ENCODE measurements at places on chromosomes 12 and 14.

DNA sequence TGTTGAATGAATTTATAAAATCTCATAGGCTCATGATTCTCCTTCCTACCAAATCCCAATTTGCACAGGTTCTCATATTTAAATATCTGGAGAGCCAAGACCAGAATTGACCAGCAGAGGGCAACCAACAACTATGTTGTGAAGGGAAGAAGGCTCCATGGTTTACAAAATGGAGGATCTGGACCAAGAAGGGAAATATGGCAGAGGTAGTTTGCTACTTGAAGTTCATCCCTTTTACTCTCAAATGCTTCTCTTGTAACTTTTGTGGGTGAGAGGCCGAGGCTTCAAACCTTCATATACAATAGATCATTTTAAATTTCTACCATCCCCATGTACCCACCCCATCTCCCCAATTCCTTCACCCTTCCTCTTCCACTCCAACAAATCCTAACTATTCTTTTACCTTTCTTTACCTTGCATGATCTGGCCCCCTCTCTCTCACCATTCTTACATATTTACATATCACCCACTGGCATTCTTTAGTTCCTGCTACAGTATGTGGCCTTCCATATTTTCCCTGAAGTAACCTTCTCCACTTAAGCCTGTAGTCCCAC is 3.8 kb upstream of the SMARCC2 start:
- DNase-seq: peak; percentile 69

GRCh38 chr14:58866391-58866790 is 228.6 kb downstream of the DACT1 start:
- DNase-seq: no peak

- no peak for DNase-seq
Measured at GRCh38 chr12:53011889-53012288, 5.6 kb downstream of the EIF4B start.

DNA sequence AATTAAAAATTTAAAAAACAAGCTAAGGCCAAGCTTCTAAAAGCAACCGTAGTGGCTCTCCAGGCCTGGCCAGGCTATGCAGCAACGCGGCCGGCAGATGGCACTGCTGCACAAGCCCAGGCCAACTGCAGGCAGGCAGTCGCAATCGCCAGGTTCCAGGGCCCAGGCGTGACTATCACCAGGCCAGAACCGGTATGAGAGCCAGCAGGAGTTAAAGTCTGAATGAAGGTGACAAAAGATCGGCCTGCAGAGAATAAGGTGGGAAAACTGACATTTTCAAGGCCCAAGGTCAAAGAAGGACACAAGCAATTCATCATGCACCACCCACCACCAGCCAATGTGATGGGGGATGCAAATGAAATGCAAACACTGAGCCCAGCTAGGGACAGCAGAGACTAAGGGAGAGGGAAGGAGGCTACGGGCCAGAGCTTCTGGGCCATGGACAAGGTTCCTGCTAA is 43.6 kb upstream of the ANO2 start:
- peak; percentile 3 for DNase-seq

GRCh38 chr14:101849125-101849524 is 87.6 kb downstream of the PPP2R5C start:
- no peak for DNase-seq

DNA sequence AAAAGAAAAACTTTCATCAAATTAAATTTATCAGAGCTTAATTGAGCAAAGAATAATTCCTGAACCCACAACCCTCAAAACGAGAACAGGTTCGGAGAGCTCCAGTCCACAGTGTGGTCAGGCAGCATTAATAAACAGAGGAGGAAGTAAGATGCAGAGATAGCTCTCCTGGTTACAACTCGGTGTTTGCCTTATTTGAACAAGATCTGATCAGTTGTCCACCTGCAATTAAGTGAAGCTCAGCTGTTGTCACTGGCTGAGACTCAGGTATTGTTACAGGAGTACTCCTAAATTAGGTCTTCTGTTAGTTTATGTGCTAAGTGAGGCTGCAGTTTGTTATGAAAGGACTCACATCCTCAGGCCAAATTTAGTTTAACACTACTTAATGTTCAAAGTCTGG is 451.4 kb upstream of the PDE3A start:
- DNase-seq: peak; percentile 79

DNA sequence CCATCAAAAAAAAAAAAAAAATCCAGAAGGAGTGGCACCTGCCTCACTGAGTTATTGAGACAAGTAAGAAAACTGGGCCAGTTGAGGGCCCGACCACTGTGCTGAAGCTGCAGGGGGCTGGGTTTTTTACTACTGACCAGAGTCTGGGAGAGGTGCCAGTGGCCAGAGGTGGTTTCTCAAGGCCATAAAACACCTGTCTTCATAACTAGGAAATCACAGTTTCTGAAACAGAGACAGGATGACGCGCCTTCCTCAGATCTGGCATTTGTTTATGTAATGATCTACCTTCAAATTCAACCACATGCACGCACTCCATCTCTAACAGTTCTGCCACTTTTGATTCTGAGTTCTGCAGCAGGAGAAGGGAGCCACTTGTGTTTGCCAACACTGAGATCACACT is 12.7 kb downstream of the TSPAN11 start:
- no peak for DNase-seq

DNA sequence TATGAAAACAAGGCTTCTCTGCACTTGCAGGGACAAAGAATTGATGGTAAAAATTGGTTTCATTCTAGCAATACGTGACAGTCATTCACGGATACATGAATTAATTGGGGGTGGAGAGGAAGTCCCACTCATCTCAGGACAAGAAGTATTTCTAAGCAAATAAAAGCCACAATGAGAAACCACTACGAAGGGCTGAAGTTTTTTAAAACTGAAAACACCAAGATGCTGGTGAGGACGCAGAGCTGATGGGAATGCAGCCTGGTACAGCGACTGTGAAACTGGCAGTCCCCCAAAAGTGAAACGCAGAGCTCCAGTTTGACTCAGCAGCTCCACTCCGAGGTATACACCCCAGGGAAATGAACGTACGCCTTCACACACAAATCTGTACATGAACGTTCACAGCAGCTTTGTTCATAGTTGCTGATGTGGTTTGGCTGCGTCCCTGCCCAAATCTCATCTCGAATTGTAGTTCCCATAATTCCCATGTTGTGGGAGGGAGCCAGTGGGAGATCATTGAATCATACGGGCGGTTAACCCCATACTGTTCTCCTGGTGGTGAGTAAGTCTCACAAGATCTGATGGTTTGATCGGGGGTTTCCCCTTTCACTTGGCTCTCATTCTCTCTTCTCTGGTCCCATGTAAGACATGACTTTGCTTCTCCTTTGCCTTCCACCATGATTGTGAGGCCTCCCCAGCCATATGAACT is 89.0 kb downstream of the SCARB1 start:
- no peak for DNase-seq

GRCh38 chr12:50790081-50790480 is 26.2 kb downstream of the ATF1 start:
- DNase-seq: no peak

GRCh38 chr12:7678744-7679143 is 13.0 kb upstream of the APOBEC1 start:
- DNase-seq: no peak

DNA sequence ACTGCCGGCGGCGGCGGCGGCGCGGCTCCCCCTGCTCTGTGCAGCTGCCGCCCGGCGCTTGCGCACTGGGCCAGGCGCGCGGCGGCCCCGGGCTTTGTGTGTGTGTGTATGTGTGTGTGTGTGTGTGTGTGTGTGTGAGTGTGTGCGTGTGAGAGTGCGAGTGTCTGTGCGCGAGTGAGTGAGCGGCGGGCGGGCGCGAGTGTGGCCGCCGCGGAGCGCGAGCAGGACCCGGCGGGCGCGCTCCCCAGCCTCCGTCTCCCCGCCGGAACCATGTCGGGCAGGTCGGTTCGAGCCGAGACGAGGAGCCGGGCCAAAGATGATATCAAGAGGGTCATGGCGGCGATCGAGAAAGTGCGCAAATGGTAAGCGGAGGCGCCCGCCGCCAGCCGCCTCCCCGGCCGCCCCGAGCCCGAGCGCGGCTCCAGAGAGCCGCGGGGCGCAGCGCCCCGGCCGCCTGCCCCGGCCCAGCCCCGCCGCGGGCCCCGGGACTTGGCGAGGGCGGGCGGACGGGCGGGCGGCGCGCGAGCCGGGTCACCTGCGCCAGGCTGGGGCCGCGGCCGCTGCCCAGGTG is at the start of gene BCL7A:
TSS of gene BCL7A (plus strand) at position 63 of the 571 bp plus-strand sequence. CDS start at position 271, 208 bp downstream.
- DNase-seq: peak; percentile 42

DNA sequence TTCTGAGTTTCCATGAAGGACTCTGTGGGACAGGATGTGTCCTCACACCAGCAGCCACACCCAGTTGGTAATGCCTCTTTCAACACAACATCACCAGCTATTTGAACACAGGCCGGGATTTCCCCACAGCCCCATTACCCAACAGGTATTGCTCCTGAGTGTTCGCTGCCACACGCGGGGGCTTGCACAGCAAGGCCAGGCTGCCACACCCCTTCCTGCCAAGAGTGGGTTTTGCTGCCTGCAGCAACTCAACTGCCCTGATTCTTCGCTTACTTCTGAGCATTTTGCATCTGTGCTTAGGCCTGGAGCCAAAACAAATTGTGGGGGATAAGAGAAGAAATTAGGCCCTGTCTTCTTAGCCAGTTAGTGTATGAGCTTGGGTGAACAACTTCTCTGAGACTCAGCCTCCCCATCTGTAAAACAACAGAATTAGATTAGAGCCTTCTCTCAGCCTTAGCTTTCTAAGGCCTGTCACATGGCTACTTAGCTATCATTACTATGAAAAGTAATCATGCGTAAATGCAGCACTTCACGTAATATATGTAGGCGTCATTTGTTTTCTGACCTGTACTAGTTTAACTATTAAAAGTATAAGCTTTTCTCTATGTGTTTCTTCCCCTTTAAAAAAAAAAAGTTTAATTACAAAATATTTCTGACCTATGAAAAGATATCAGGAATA is 20.0 kb downstream of the CKAP4 start:
- DNase-seq: no peak

DNA sequence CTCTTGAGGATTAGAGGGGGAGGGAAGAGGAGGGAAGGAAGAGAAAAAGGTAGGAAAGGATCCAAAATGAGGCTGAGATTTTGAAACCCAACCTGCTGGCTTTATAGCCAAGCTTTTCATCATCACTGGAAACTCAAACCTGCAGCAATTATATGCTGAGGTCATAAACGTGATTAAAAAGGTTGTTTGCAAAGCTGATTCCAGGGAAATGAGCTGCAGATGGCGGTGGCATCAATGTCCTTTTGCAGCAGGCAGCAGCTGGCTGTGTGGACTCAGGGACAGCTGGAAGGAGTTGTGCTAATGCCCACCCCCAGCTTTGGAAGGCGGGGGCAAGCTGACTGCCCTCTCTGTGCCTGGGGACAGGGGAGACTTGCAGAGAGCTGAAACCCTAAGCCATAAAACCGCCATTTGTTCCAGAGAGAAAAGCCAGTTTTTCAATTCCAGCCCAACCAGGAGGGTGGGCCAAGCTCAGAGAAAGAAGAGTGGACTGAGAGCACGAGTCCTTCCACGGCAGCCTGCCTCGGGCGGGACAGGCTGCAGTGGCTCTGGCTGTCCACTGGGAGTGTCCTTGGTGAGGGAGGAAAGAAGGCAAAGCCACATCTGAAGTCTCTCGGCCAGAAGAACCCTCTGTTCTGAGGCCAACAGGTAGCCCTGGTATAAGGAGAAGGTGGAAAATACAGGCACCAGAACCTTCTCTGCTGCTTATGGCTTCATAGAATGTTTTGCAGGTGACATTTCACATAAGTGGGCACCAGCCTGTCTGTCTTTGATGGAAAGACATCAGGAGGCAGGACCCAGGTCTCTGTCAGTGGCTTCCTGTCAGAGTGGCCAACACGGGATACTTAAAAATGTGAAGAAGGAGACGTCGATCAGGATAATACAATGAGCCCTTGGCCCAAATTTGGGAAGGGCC is 90.7 kb downstream of the SINHCAF start:
- DNase-seq: peak; percentile 77

DNA sequence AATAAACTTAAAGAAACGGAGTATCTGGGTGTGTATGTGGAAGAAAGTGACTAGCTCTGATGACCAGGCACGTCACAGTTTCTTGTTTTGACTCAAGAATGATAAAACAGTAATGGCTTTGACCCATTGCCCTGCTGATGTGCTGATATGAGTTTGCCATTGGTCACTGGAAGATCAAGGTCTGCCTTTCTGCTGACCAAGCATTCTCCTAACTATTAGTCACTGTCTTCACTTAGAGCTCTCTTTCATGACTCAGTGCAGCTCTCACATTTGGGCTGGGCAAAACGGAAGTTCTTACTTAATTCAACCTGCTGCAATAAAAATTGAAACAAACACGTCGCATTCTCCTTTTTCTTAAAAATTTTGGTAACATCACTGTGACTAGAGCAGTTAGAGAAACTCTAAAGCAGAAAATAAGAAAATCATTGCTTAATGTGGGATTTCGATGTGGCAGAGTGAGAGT is 366.7 kb downstream of the BTG1 start:
- no peak for DNase-seq

- DNase-seq: no peak
Measured at GRCh38 chr12:80282761-80283160, 161.3 kb upstream of the PTPRQ start.

DNA sequence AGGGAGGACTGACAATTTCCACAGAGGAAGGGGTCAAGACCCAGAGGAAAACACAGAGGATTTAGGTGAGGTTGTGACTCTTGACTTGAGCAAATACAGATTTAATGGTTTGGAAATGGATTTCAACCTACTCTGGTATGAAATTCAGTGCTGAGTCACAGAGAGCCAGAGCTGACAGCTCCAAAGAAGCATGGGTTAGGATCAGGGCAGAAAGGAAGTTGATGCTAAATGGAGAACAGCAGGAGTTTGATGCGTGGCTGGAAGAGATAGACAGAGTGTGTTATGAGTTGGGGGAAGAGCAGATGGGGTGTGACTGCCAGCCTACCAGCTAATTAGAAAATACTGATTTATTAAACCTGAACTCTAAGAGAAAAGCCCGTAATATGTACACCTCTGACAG is 272.6 kb downstream of the FOXG1 start:
- DNase-seq: no peak

DNA sequence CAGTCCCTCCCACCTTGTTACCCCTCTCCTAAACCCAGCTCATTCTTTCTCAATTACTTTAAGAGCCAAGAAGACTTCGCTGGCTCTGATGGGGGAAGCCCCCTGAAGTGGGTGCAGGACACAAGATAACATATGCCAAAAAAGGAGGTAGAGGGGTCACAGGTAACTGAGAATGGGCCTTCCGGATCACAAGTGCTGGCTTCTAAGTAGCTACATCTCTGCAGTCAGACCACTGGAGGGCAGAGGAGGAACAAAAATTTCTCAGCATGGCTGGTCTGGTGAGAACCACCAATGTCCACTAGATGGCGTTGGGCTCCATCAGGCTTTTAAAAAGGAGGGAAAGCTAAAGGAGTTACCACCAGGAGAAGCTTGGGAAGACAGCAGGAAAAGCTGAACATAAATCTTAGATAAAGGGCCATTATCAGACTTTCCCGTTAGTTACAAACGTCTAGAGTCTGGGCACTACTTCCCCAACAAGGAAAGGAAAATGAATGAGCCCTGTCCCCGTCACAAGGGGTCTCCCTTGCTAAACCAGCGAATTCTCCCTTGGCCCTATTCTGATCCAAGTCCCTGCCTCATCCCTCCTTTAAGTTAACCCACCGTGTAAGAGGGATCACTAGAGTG is 11.6 kb upstream of the CDH24 start:
- DNase-seq: no peak

- no peak for DNase-seq
Measured at GRCh38 chr12:131007031-131007739, 53.5 kb downstream of the ADGRD1 start.
